Bone marrow (tissue), 2 donors: ENCODE measurements at places on chromosomes 13 and 19.

DNA sequence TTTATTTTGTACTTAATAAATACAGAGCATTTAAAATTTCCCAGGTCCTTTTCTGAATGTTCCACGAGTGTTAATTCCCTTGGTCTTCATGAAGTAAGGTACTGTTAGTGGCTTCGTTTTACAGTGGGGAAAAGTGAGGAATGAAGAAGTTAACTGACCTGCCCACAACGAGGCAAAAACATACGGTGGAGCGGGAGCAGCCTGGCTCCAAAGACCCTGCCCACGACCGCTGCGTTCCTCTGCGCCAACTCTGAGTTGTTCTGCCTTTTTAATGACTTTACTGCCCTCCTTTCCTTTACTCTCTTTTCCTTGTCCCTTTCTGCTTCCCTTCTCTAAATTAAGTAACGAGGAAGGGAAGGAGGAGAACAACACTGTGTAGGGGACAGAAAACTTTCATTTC is 392.9 kb downstream of the PCDH9 start:
- no peak for DNase-seq

- no peak for DNase-seq
These were observed 19.4 kb upstream of the PAK4 start for GRCh38 chr19:39106194-39106593.

DNA sequence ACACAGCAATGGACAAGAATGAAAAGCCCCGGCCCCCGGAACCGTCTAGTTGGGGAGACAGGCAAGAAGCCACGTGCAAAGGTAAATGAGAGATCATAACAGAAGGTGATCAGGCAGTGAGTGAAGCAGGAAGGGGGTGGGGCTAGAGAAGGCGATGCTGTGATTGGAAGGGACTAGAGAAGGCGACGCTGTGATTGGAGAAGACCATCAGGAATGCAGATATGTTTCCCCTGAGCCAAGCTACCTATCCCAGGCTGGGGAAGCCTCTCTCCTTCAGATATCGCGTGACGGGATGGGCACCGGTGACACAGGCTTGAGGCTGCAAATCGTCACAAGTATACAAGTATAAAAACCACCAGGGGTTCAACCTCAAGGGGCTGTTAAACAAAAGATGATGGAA is 21.8 kb downstream of the DCAF15 start:
- DNase-seq = no peak

GRCh38 chr19:2957160-2957559 is 12.4 kb upstream of the ZNF77 start:
- DNase-seq = no peak

- no peak for DNase-seq
These were observed 73.2 kb downstream of the DIAPH3 start for GRCh38 chr13:60090574-60090973.
